Astrocyte (in vitro differentiated cells and primary cell): ENCODE measurements at places on chromosomes 3 and 15.
A peak's percentile ranks its signal among the peaks of the same experiment; 100 is the strongest.

- no peak for DNase-seq
These were observed 76.0 kb upstream of the TSC22D2 start for GRCh38 chr3:150331978-150332568.

- DNase-seq = peak; percentile 37
These were observed 74.6 kb upstream of the SPATA12 start for GRCh38 chr3:56985878-56986277.

DNA sequence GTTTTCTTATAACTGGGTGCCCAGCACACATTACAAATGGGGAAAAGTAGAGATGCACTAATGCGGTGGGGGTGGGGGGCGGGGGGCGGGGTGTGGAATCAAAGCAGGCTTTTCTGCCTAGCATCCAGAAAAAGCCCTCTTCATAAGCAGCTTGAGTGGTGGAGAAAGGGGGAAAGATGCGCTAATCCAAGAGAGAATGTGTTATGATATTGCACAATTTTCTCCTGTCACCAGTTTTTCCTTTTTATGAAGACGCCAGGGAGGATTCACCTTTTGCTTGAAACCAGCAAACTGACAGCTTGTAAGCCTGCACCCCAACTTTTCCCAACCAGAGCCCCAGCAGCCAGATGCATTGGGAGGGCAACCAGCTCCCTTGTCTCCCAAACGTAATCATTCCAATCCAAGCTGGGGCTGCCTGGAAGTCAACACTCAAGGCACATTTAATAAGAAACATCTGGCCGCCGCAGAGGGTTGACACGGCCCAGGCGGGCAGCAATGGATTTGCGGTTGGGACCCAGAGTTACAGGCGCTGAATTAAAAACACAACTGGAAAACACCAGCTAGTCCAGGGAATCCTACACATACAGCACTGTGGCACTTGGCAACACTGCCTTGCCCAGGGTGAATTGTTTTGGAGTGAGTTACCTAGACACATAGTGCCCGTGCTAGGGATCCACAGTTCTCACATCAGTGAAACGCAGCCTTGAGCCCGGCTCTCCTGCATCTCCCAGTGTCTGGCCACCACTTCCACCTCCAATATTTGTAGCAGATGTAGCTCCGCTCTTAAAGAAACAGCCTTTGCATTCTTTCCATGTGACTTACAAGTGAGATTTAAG is 218.5 kb upstream of the PRICKLE2 start:
- peak; percentile 44 for DNase-seq

- peak; percentile 41 for DNase-seq
These were observed 5.3 kb downstream of the FOXP1 start for GRCh38 chr3:71578054-71578751.

GRCh38 chr3:153901991-153902390 is 219.2 kb upstream of the ARHGEF26 start:
- DNase-seq = peak; percentile 53

DNA sequence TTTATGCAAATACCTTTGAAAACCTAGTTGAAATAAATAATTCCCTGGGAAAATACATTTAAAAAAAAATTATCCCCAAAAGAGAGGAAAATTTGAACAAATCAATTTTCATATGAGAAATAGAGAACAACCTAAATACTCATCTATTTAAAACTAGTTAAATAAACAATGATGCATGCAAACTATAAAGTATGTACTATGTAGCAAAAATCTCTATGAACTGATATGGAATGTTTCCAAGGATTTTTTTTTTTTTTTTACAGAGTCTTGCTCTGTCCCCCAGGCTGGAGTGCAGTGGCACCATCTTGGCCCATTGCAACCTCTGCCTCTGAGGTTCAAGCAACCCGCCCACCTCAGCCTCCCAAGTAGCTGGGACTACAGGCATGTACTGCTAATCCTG is 27.2 kb upstream of the B3GALNT1 start:
- DNase-seq = no peak

DNA sequence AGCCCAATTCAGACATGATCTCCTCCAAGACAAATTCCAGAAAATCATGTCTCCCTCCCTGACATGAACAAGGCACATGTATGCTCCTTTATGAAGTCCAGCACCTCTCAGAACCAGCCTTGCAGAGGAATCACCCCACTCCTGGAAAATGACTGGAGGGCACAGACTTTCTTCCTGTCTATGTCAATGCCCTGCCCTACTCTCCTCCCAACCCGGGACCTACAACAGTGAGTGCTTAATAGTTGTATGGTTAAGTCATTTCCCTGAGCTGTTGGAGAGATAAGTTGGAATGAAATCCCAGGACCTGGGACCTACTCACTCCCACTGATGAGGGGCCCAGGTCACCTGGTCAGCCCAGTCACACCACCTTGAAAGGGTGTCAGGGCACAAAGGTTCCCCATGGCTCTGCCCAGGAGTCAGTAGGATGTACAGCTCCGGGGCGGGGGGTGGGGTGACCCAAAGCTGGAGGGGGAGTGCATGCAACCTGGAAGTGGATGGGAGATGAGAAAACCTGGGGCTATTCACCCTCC is 80.1 kb upstream of the HERC1 start:
- no peak for DNase-seq

GRCh38 chr3:157294953-157295352 is 135.0 kb upstream of the CCNL1 start:
- no peak for DNase-seq

DNA sequence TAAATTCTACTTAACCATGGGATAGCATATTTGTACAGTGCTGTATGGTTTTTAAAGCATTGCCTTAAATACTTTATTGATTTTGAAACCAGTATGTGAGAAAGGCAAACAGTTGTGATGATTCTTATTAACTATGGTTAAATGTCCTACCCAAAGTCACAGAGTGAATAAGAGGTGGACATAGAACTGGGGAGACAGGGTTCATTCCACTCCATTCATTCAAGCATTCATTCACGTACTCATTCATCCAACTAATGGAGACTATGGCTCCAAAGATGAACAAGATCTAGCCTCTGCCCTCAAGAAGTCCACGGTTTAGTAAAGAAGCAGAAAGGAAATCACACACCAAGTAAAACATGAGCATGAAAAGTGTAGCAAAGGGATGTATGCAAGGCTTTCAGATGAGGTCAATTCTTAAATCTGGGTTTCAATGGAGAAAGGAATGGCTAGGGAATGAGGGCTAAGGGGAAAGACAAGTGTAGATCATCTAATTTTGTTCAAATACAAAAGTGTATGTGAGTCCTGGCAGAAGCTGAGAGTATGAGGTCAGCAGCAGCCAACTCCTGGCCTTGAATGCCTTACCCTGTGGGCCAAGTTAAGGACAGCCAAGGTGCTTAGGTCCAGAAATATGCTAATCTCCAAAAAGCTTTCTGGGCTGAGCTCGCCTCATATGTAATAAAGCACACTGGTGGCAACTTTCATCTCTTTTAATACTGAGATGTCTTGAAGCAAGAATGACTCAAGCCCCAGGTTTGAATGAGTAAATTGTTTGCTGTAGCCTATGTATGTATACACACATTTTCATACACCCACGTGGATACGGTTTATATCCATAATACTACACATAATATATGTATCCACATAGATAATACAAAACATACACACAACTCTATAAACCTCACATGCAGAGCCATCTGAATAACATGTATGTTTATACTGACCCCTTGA is 4.3 kb downstream of the TNIK start:
- DNase-seq = no peak

DNA sequence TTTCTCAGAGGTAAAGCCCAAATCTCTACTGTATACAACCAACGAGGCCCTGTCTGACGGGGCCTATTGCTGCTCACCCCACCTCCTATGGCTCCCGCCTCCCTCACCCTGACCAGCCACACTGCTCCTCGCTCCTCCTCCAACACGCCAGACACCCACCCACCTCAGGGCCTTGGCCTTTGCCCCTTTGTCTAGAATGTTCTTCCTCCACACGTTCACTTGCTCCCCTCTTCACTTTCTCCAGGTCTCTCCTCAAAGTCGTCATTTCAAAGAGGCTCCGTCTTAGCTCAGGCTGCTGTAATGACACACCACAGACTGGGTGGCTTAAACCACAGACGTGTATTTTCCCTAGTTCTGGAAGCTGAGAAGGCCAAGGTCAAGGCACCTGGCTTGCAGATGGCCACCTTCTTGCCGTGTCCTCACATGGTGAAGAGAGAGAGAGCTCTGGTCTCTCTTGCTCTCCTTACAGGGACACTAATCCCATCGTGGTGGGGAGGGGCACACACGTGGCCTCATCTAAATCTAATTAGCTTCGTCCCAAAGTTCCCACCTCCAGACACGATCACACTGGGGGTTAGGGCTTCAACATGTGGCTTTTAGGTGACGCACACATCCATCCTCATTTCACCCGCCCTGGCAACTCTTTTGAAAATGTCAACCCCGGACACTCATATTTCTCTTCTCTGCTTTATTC is 98.2 kb downstream of the TLE3 start:
- DNase-seq = no peak

GRCh38 chr3:154428286-154429206 is 1.4 kb downstream of the GPR149 start:
- DNase-seq = no peak

DNA sequence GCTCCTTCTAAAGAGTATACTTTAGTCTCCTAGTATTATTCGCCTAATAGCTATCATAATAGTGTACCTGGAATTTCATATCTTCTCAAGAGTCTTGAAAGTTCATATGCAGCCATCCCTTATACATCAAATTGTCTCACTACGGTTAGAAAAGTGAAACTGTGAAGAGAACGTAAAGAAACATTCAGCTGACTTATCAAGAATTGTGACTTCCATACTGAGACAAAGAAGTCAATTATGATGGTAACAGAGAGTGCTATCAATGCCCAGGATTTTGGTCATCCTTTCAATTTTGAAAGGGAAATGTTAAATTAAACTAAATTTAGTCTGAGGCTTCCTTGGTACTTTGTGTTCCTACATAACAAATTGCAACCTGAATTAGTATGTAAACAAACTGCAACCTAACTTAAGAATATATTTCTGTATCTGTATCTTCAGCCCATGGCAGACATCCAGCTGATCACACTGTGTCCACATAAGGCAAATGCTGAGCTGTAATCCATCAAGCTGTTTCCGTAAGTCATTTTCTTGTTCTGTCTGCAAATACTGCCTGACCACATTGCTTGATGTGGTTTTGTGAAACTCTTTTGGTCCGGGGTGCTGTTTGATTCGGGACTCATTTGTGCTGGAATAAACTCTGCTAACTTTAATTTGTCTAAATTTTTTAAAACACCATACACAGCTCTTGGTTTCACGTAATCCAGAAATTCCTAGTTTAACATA is 469.6 kb downstream of the SI start:
- no peak for DNase-seq

- peak; percentile 83 for DNase-seq
These were observed 125.7 kb downstream of the EEFSEC start for GRCh38 chr3:128278761-128279600.

DNA sequence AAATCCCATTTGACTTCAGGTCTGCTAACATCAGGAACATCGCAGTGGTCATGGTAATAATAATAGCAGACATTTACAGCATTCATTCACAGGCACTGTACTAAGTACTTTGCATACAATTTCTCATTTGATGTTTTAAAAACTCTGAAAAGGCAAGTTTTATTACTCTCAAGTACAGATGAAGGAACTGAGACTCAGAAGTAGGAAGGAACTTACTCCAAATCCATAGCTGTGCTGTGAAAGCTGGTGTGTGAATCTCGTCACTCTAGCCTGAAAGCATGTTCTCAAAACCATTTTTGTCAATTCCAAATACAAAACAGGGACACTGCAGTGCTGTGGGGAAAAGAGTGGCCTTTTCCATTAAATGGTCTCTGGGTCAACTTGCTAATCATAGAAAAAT is 179.9 kb downstream of the FAM43A start:
- no peak for DNase-seq

- no peak for DNase-seq
These were observed 31.0 kb downstream of the IQSEC1 start for GRCh38 chr3:13042127-13042701.

GRCh38 chr15:42576040-42576594 is 711 bp downstream of the STARD9 start:
- DNase-seq = no peak

DNA sequence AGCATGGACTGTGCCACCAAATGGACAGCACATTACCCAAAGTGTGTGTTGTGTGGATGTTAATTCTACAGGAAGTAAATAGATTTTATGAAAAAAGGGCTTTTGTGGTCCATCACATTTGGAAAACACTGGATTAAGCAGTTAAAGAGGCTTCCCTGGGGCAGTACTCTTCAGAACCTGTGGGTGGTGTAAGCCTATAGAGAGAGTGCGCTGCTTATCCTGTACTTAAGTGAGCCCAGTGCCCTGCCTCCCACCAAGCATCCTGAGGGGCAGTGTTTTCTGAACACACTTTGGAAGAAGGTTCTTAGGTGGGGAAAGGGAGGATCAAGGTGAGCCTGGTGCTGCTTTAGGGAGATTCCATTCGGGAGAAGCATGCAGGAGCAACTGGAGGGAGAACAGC is 10.9 kb downstream of the TTLL3 start:
- no peak for DNase-seq

GRCh38 chr3:47871389-47871788 is 68.5 kb downstream of the DHX30 start:
- DNase-seq = no peak

DNA sequence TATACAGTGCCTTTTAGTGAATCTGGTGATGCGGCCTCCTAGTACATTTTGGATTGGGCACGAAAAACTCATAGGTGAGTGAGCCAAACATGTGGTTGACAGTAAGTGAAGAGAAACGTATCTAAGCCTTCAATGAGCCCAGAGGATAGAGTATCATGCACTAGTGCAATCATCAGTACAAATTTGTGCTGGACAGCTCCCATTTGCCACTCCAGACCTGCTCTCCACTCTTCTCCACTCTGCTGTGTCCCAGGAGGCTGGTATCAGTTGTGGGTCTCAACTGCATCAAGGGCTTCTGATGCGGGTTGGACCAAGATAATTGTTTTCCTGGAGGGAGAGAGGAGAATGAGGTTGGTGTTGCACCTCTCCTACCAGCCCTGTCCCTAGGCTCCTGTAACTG is 9.1 kb upstream of the RASGRF1 start:
- no peak for DNase-seq

- no peak for DNase-seq
These were observed 213.9 kb downstream of the CDIN1 start for GRCh38 chr15:36793205-36793873.

DNA sequence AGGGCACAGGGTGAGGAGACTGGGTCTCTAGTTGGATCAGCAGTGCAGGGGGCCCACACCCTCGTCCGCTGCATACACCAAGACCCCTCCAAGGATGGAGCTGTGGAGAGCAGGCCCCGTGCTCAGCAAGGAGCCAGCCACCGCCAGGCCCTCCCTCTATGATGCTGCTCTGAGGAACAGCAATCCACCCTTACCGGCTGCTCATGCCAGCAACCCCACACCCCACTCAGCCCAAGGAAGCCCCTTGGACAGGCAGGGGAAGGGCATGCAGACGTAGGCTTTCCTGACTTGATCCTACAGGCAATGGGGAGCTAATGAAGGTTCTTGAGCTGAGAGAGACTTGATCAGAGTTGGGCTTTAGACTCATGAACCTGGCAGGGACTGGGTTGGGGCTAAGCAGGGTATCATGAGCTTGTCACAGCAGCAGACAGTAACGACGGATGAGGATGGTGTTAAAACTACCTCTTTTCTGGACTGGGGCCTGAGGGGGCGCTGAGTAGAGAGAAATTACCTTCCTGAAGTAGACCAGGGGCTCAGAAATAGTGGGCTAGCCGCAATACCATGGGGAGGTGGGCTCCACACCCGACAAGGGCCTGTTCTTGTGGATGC is 50.5 kb upstream of the FGD5 start:
- DNase-seq = no peak
